ENCODE measurements at places on chromosomes 7 and 10. TPM values are rescaled to one million over a fixed set of nuclear protein-coding genes. Genes with fewer than 3 reads are reported as not detected.

- H3K36me3 ChIP-seq, result no peaks in the 10 kb centered on the region
- H3K4me1 ChIP-seq, result peaks cover 5% of the 10 kb centered on the region
- H3K27me3 ChIP-seq, result no peaks in the 10 kb centered on the region
- no peak for DNase-seq
- H3K4me3 ChIP-seq, result no peak overlapping the region
- H3K27ac ChIP-seq, result no peak overlapping the region
Observed at GRCh38 chr7:108017776-108018151, 14.8 kb upstream of the LAMB1 start.

DNA sequence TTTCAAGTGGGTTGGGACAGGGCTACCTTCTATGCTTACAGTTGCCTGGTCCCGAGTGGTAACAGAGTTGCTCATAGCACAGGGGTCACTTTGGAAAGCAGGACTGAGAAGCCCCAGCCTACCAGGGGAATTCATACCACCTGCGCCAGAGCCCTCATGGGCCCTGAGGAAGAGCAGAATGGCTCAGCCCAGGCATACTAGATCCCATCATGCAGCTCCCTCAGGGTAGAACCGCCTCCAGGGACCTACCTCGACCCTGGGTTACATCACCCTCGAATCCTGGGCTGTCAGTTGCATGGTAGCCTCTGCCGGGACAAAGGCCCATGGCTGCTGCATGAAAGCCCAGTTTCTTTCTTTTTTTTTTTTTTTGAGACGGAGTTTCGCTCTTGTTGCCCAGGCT, 2.9 kb downstream of the CUEDC2 start:
- H3K4me1 ChIP-seq, result peaks cover 10% of the 10 kb centered on the region
- peaks cover 8% of the 10 kb centered on the region for H3K27me3 ChIP-seq
- DNase-seq, result no peak

DNA sequence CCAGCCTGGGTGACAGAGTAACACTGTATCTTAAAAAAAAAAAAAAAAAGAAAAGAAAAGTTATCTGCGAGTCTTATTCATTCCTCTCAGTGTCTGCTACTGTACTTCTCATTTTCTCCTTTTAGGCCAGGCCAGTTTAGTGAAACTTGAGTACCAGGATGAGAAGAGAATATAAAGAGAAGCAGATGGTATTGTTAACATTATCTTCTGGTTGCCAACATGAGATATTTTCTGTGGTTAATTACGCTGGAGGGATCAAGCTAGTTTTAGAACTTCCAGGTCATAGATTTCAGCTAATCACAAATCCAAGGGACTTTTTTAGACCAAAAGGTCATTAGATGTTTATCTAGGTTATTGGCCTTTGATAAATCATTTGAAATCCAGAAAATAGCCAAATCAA, 252.6 kb upstream of the SMIM30 start:
- peak overlapping the region; percentile 43 for H3K27ac ChIP-seq
- no peaks in the 10 kb centered on the region for H3K36me3 ChIP-seq
- H3K4me1 ChIP-seq, result no peaks in the 10 kb centered on the region
- H3K4me3 ChIP-seq, result no peak overlapping the region

The KLHL7 gene
- total RNA-seq, result 35.4 TPM

DNA sequence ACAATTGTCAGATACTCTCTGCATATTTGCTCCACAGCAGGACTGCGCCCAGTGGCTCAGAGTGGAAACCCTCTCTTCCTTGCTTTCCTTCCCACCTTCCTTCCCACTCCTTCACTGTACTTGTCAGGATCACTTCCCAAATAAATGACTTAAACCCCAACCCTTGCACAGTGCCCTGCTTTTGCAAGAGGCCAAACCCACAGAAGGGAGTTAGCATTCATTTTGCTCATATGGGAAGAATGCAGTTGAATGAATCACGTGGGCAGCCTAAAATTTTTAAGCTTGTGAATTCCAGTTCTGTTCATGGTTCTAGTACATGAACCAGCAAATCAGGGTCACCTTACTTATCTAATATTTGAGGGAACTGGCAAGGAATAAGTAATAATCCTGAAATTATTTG, 47.7 kb upstream of the SFMBT2 start:
- no peak for DNase-seq
- no peaks in the 10 kb centered on the region for H3K27me3 ChIP-seq
- no peak overlapping the region for H3K27ac ChIP-seq
- H3K4me3 ChIP-seq, result no peak overlapping the region

DNA sequence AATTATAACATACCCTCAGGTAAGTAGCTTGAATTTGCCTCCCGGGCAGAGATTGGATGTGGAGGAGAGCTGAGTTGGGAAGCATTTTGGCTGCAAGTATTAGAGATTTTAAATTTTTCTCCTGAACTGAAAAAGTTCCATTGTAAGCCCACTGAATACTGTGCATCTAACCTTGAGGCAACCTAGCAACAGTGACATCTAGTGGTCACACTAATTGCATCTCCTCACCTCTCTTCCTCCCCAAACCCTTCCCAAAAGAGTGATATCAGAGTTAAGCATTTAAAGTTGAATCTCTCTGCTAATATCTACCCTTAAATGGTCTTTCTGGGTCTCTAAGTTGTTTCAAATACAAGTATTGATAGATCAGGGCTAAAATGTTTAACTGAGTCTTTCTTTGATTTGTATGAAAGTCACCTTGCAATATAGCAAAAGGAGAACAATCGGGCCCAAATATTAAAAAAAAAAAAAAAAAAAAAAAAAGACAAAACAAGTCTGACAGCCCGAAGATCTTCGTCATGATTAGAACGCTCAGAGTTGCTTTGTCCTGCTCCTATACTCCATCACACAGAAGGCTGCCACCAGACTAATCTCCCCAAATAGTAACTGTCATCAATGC, 40.4 kb upstream of the DLX5 start:
- no peak overlapping the region for H3K4me3 ChIP-seq
- no peaks in the 10 kb centered on the region for H3K4me1 ChIP-seq
- H3K27me3 ChIP-seq, result no peaks in the 10 kb centered on the region
- DNase-seq, result peak; percentile 30
- no peak overlapping the region for H3K27ac ChIP-seq
- H3K36me3 ChIP-seq, result no peaks in the 10 kb centered on the region

The RTKN2 gene
- total RNA-seq, result not detected

DNA sequence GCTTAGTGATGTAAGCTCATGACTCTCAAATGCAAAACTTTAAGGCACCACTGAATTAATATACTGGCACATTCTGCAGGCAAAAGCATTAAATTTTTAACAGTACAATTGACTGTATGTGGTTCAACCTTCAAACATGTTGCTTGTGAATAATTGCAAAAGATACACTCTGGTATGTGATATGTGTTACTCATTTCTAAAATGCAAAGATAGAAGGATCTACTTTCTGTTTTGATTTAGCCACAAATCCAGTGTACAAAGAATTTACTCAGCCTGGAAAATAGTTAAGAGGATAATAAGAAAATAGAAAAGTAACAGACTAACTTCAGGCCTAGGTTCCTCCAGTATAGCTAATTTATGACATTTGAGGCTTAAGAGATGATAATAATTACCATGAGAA, 66.6 kb upstream of the NOBOX start:
- no peaks in the 10 kb centered on the region for H3K36me3 ChIP-seq
- DNase-seq, result no peak
- H3K27ac ChIP-seq, result no peak overlapping the region
- no peaks in the 10 kb centered on the region for H3K27me3 ChIP-seq
- no peak overlapping the region for H3K4me3 ChIP-seq

GRCh38 chr10:103549349-103549685, 55.8 kb downstream of the NEURL1 start:
- H3K4me3 ChIP-seq, result no peak overlapping the region
- no peak overlapping the region for H3K27ac ChIP-seq
- DNase-seq, result no peak

The ZNF853 gene
- 18.2 TPM for total RNA-seq

DNA sequence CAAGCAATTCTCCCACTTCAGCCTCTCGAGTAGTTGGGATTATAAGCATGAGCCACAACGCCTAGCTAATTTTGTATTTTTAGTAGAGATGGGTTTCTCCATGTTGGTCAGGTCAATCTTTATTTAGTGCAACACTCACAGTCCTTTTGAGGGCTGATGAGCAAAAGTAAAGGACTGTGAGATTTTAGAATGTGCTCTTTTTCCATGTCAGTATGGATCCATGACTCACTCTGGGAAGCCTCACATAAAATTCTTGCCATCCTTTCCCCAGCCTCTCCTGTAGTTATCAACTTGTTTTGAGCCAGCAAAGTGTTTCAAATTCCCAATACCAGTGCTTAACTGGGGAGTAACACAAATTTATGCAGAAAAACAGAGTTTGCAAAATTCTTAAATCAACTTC, 135.8 kb upstream of the CXCL12 start:
- H3K36me3 ChIP-seq, result no peaks in the 10 kb centered on the region
- H3K4me3 ChIP-seq, result no peak overlapping the region
- no peak for DNase-seq
- H3K27me3 ChIP-seq, result no peaks in the 10 kb centered on the region
- no peak overlapping the region for H3K27ac ChIP-seq

The PI4K2A gene
- 29.1 TPM for total RNA-seq

- H3K4me3 ChIP-seq, result no peak overlapping the region
- no peak overlapping the region for H3K27ac ChIP-seq
- no peaks in the 10 kb centered on the region for H3K36me3 ChIP-seq
- H3K27me3 ChIP-seq, result no peaks in the 10 kb centered on the region
Observed at GRCh38 chr10:34432589-34432988, 382.5 kb downstream of the PARD3 start.

All from tibial nerve (tissue), 4 donors.